Activated T-cell treated with anti-CD3 and anti-CD28 coated beads, Interleukin-2, amount 50 U/mL, for 24 hours (primary cell): ENCODE measurements at places on chromosomes 11 and 22.

DNA sequence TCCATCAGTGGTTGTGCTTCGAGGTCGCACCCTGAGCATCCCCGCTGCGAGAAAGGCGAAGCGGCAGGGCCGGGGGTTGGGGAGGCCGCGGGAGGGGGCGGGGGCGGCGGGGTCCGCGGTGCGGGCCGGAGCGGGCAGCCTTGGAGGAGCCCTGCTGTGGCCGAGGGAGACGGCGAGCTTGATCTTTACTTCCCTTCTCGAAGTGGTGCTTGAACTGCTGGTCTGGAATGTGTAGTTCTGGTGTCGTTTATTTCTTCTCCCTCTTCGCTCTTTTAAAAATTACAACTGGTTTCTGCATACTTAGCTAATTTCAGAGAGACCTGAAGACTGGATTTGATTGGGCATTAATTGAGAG is 1.1 kb downstream of the APLP2 start:
- no peak for DNase-seq

DNA sequence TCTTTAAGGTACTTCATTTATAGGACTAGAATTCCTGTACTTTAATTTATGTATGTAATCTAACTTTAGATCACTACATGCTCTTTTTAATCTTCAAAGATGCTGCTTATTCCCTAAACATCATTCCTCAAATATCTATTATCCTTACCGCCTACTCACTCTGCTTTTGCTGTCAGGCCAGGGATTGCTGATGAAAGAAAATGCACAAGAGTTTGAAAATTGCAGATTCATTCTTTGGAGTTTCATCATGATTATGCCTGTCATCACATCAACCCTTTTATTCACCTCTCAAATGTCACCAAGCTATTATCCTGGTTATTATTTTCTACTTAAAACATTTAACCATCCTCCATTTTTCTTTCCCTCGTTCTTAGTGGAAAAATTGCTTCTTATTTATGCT is 802.7 kb downstream of the METTL15 start:
- DNase-seq, result no peak

- no peak for DNase-seq
These were observed 72.9 kb downstream of the TIMP3 start for GRCh38 chr22:32874385-32874784.

GRCh38 chr22:22789233-22789921 is 98.2 kb upstream of the IGLL5 start:
- no peak for DNase-seq
